ENCODE measurements at places on chromosomes 7 and 10. TPM values are rescaled to one million over a fixed set of nuclear protein-coding genes. Genes with fewer than 3 reads are reported as not detected.

GRCh38 chr10:74871595-74872382 is 45.4 kb downstream of the KAT6B start:
- H3K27me3 ChIP-seq = no peaks in the 10 kb centered on the region
- H3K4me3 ChIP-seq = no peak overlapping the region
- no peak for DNase-seq
- no peaks in the 10 kb centered on the region for H3K36me3 ChIP-seq
- H3K27ac ChIP-seq = no peak overlapping the region

DNA sequence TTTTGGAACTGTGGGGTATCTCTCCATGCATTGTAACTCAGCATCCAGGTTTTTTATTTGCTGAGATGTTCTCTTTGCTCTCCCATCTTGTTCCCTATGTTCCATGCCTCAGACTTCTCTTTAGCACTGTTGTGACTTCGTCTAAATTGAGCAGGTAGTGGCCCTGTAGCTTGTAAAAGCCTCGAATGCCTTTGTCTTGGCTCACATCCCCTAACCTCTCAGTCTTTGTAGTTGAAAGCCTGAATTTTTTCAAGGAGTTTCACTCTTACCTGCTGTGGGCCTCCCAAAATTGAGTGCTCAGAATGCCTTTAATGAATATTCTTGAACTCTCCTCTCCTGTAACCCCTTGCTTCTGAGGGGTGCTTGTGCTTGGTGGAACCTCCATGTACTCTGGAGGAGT is 1137.3 kb downstream of the REEP3 start:
- H3K27me3 ChIP-seq = no peaks in the 10 kb centered on the region
- H3K4me3 ChIP-seq = no peak overlapping the region
- no peaks in the 10 kb centered on the region for H3K4me1 ChIP-seq
- no peak overlapping the region for H3K27ac ChIP-seq
- H3K36me3 ChIP-seq = no peaks in the 10 kb centered on the region

GRCh38 chr7:133398506-133398905 is 145.6 kb downstream of the EXOC4 start:
- no peaks in the 10 kb centered on the region for H3K27me3 ChIP-seq
- no peak for DNase-seq
- no peaks in the 10 kb centered on the region for H3K36me3 ChIP-seq
- no peak overlapping the region for H3K27ac ChIP-seq

DNA sequence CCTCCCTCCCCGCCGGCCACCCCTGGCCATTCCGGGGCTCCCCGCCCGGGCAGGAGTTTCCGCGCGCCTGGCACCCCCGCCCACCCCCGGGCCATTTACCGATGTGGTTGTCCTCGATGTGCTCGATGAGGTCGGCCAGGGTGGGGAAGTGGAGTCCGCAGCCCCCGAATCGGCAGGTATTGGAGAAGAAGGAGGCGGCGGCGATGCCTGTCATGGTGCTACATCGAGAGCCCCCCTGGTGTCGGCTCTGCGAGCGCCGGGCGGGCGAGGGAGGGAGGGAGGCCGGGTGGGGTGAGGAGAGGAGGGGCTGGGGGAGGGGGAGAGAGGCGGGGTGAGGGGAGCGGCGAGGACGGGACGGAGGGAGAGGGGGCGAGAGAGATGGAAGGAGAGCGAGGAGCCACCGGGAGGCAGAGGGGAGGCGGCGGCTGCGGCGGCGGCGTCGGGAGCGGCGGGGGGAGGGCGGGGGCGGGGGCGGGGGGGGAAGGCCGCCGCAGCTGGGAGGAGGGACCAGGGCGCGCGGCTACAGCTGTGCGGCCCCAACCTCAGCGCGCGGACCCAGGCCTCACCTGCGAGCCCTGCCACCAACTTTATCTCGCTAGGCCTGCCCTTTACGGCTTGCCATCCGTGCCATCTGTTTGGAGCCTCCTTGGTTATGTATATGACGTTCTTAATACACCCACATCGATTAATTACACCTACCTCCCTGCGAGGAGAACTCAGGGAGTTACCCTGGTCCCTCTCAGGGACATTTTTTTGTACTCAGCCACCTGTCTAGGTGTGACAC is at the start of gene JAZF1:
TSS of gene JAZF1 (minus strand) at position 432 of the 784 bp plus-strand sequence.
- DNase-seq = peak; percentile 68
- no peaks in the 10 kb centered on the region for H3K27me3 ChIP-seq
- peak within 1 kb of the TSS; percentile 47 for H3K27ac ChIP-seq
- peak within 1 kb of the TSS; percentile 82 for H3K4me3 ChIP-seq
- H3K36me3 ChIP-seq = no peaks in the 10 kb centered on the region

- peak; percentile 92 for DNase-seq
- peaks cover 19% of the 10 kb centered on the region for H3K4me1 ChIP-seq
- no peak overlapping the region for H3K4me3 ChIP-seq
- no peaks in the 10 kb centered on the region for H3K36me3 ChIP-seq
- no peaks in the 10 kb centered on the region for H3K27me3 ChIP-seq
- peak overlapping the region; percentile 75 for H3K27ac ChIP-seq
Observed at GRCh38 chr10:43931308-43931930, 282.7 kb upstream of the ZNF32 start.

GRCh38 chr10:104515678-104516199 is 125.4 kb upstream of the SORCS3 start:
- no peaks in the 10 kb centered on the region for H3K36me3 ChIP-seq
- H3K4me3 ChIP-seq = no peak overlapping the region
- H3K27ac ChIP-seq = no peak overlapping the region
- no peaks in the 10 kb centered on the region for H3K4me1 ChIP-seq
- H3K27me3 ChIP-seq = peaks cover 5% of the 10 kb centered on the region

- 0 out of 2 replicates have a peak, but pooled peaks cover 5% of the 10 kb centered on the region for H3K36me3 ChIP-seq
- no peaks in the 10 kb centered on the region for H3K4me1 ChIP-seq
- H3K4me3 ChIP-seq = no peak overlapping the region
- no peaks in the 10 kb centered on the region for H3K27me3 ChIP-seq
Observed at GRCh38 chr7:117173035-117173770, 149.7 kb downstream of the WNT2 start.

GRCh38 chr7:71497256-71497946 is 365.5 kb downstream of the GALNT17 start:
- H3K36me3 ChIP-seq = no peaks in the 10 kb centered on the region

DNA sequence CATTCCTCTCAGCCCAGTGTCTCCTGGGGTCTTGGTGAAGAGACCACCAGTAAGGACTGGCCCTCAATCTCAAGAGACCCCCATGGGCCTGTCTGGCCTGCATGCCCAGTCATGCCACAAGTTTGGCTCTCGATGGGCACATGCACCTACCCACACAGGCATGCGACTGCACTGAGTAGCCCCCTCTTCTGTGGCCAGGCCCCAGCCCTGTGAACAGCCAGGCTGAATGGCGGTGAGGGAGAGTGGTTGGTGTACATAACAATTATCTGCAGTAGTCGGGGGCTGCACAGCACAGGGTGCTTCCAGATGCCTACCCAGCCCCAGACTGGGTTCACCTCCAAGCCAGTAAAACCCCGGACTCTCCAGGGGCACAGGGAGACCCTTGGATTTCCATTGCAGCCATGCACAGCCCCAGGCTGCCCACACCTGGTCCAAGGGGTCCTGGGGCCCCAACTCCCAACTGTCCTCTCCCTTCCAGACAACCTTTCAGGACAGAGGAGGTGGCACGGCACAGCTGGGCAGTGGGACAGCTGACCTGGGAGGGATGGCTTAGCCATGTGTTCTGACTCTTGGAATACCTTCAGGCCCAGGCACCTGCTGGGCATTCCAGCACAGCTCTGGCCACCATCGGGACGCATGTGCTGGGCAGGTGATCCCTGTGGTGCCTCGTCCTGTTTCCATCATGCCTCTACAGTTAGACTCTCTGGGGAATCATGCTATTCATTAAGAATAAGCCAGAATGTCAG is 21.0 kb upstream of the CSGALNACT2 start:
- no peaks in the 10 kb centered on the region for H3K27me3 ChIP-seq
- no peaks in the 10 kb centered on the region for H3K36me3 ChIP-seq
- no peaks in the 10 kb centered on the region for H3K4me1 ChIP-seq
- no peak overlapping the region for H3K27ac ChIP-seq

GRCh38 chr7:131011976-131012375 is 278.0 kb upstream of the KLF14 start:
- DNase-seq = peak; percentile 91
- H3K4me3 ChIP-seq = peak overlapping the region; percentile 45
- peaks cover 87% of the 10 kb centered on the region for H3K4me1 ChIP-seq
- H3K27ac ChIP-seq = peak overlapping the region; percentile 99

DNA sequence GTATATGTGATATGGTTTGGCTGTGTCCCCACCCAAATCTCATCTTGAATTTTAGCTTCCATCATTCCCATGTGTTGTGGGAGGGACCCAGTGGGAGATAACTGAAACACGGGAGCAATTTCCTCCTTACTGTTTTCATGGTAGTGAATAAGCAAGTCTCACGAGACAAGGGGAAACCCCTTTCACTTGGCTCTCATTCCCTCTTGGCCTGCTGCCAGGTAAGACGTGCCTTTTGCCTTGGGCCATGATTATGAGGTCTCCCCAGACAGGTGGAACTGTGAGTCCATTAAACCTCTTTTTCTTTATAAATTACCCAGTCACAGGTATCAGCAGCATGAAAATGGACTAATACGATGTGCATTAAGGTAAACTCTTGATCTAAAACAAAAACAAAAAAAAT is 357.1 kb upstream of the AOAH start:
- H3K4me3 ChIP-seq = no peak overlapping the region
- no peak for DNase-seq
- no peak overlapping the region for H3K27ac ChIP-seq

GRCh38 chr7:2566890-2567678 is 8.3 kb downstream of the IQCE start:
- DNase-seq = peak; percentile 32
- H3K36me3 ChIP-seq = no peaks in the 10 kb centered on the region
- H3K4me1 ChIP-seq = no peaks in the 10 kb centered on the region
- H3K4me3 ChIP-seq = no peak overlapping the region
- no peak overlapping the region for H3K27ac ChIP-seq

GRCh38 chr7:347001-347590 is 57.1 kb downstream of the FOXL3 start:
- no peak for DNase-seq
- H3K27me3 ChIP-seq = peaks cover 5% of the 10 kb centered on the region
- no peak overlapping the region for H3K27ac ChIP-seq
- H3K36me3 ChIP-seq = no peaks in the 10 kb centered on the region
- no peaks in the 10 kb centered on the region for H3K4me1 ChIP-seq
- H3K4me3 ChIP-seq = no peak overlapping the region

DNA sequence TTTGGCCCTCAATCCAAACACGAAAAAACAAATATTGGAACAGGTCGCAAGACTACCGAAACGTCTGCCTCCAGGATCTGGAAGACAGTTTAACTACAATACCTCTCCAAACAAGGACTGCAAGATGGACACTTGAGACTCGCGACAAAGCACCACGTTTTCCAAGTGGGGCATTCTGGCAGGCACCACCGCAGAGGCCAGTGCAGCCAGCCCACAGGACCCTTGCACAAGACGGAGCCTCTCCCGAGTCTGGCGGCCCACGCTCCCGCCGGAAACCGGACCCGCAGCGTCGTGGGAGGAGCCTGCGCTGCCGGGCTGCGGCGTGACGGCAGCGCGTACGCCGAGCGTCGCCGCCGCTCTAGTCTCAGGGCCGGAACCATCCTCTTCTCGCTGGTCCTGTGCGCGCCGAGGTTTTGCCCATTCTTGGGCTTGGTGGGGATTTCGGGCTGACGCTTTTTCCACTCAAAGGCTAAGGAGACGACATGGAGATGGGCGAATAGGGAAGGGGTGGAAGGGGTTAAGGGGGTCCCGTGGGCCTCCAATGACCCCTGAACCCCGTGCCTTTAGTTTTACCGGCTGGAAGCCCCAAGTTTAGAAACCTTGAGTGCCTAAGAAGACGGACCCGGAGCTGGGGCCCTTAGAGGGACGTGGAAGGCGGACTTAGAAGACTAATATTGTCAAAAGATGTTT is at the start of gene ORC5:
TSS of gene ORC5 (minus strand) at position 283 of the 690 bp plus-strand sequence. CDS start at position 174, 109 bp downstream.
- no peaks in the 10 kb centered on the region for H3K36me3 ChIP-seq
- peak within 1 kb of the TSS; percentile 97 for H3K4me3 ChIP-seq
- peaks cover 8% of the 10 kb centered on the region for H3K4me1 ChIP-seq
- no peaks in the 10 kb centered on the region for H3K27me3 ChIP-seq
- peak; percentile 97 for DNase-seq

- H3K4me3 ChIP-seq = no peak overlapping the region
- no peaks in the 10 kb centered on the region for H3K4me1 ChIP-seq
- DNase-seq = no peak
- no peaks in the 10 kb centered on the region for H3K36me3 ChIP-seq
Observed at GRCh38 chr10:84924131-84924530, 595.7 kb downstream of the CCSER2 start.

DNA sequence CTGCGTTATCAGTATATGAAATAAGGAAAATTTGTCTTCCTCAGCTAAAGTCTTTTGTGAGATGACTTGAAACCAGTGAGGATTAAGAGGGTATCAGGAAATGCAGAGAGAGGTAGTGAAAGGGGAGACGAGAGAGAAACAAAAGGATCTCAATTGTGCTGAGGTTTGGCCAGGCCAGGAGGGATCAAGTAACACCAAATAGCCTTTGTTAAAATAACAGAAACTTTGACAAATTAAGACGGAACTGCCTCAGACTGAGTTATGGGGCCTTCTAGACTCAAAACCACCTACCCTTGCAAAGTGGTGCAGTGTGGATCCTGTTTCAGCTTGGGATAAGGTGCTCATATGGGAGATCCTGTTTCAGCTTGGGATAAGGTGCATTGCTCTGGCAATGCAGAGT is 263.1 kb downstream of the CREB5 start:
- no peaks in the 10 kb centered on the region for H3K36me3 ChIP-seq
- H3K4me3 ChIP-seq = no peak overlapping the region
- no peak overlapping the region for H3K27ac ChIP-seq

DNA sequence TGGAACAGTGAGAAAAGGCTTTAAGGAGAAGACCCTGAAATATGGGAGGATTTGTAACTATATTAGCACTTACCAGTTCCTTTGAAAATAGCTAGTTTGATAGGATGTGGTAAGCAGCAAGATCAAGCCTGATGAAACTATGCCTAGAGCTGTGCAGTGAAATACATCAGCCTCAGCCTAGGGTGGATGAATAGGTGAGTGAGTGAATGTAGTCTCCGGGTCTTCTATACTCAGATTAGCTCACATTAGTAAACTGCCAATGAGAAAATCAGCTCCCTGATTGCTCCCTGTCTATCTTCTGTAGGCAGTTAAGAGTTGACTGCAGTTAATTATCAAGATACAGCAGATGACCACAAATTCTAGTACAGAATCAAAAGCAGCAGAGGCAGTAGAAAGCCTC is 89.6 kb downstream of the ELAPOR2 start:
- no peaks in the 10 kb centered on the region for H3K36me3 ChIP-seq
- no peak for DNase-seq
- H3K4me3 ChIP-seq = no peak overlapping the region
- H3K27me3 ChIP-seq = no peaks in the 10 kb centered on the region
- H3K27ac ChIP-seq = no peak overlapping the region

GARIN1A gene
- total RNA-seq = 0.89 TPM

PON1 gene
- total RNA-seq = not detected

SPRN gene
- total RNA-seq = 0.76 TPM

HOXA4 gene
- 1.8 TPM for total RNA-seq

FEZF1 gene
- not detected for total RNA-seq

FAM25A gene
- total RNA-seq = not detected

SCIN gene
- 0.32 TPM for total RNA-seq

Data from GM23248 (cell line).